Suppressor macrophage treated with lipopolysaccharide for 1 hour (primary cell): ENCODE measurements at places on chromosomes 11 and 22.

- DNase-seq, result no peak
Measured at GRCh38 chr11:61832207-61832606, 4.1 kb downstream of the FADS2 start.

- DNase-seq, result peak; percentile 39
Measured at GRCh38 chr11:86802601-86803051, 2.3 kb downstream of the PRSS23 start.

DNA sequence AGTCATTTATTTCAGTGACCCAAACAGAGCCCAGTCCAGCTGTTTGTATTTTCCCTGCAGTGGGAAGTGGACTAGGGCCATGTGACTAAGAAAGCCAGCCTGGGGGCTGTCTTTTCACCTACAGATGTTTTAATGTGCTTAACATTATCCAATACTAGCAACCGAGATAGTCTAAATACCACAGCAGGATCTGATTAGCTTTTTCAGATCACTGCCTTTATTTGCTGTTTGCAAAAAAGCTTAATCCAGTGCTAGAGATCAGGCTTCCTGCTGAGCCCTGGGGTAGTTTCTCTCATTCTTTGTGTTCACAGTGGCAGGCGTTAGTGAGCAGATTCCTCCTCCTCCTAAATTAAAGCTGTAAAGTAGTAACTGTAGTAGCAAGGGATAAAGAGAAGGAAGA, 35.0 kb downstream of the ZC3H12C start:
- no peak for DNase-seq

DNA sequence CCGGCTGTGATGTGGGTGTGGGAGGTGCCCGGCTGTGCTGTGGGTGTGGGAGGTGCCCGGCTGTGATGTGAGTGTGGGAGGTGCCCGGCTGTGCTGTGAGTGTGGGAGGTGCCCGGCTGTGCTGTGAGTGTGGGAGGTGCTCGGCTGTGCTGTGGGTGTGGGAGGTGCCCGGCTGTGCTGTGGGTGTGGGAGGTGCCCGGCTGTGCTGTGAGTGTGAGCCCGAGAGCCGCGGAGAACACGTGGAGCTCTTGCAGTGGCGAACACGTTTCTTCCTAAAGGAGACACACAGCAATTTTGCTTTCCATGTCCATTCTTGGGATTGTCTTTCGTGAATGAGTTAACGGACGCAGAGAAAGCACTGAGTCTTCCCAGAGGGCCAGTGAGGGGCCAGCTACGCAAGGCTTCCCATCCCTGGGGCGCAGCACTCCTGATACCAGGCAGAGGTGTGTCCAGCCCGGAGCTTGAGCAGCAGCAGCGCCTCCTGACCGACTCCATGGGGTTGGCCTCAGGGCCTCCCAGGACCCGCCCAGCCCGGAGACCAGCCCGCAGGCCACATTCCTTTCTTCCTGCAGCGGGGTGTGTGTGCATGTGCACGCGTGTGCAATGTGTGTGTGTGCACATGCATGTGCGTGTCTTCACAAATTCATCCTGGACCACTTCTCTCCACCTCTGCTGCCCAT, 245.0 kb upstream of the B3GAT1 start:
- no peak for DNase-seq

DNA sequence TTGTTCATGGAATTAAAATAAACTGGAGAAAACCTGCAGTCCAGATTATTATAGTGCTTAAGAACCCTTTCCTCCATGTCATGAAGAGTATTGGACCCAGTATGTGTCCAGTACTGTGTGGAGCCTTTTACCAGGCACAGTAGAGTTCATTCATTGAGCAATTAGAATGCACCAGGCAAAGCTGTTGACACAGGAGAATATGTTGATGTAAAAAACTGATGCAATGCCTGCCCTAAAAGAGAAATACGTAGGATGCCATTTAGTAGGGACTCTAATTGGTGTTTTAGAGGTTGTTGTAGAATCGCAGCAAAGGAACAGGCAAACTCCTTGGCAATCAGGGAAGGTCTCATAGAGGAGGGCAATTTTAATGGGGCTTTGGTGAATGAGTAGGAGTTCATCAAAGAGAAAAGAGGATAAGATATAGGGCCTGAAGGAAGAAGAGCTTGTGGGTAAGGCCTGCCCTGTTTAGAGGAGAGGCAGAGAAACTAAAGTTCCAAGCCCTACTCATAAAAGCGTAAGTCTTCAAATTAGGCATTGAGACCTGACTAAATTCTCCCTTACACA, 126.4 kb downstream of the SEZ6L start:
- no peak for DNase-seq

DNA sequence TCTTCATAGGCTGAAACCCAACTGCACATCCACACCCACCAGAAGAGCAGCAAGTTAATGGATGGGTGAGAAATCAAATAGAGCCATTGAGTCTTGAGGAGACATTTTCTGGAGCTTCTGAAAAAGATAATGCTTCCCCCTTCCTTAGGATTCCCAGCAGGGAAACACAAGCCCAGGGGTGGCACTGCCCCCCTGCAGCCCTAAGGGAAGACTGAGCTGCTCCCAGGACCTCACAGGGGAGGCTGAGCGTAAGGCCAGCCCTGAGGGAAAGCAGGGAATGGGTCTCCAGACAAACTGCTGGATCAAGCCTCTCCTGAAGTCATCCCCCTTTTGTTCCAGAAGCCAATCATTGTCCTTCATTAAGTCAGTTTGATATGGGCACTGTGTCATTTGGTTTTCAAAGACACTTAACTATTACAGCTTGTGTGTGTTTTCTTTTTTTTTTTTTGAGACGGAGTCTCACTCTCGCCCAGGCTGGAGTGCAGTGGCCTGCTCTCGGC, 15.1 kb downstream of the LTO1 start:
- DNase-seq, result no peak

- no peak for DNase-seq
Measured at GRCh38 chr11:116457336-116458007, 315.3 kb downstream of the BUD13 start.

- DNase-seq, result peak; percentile 57
Measured at GRCh38 chr11:74319139-74319816, 7.8 kb upstream of the P4HA3 start.

DNA sequence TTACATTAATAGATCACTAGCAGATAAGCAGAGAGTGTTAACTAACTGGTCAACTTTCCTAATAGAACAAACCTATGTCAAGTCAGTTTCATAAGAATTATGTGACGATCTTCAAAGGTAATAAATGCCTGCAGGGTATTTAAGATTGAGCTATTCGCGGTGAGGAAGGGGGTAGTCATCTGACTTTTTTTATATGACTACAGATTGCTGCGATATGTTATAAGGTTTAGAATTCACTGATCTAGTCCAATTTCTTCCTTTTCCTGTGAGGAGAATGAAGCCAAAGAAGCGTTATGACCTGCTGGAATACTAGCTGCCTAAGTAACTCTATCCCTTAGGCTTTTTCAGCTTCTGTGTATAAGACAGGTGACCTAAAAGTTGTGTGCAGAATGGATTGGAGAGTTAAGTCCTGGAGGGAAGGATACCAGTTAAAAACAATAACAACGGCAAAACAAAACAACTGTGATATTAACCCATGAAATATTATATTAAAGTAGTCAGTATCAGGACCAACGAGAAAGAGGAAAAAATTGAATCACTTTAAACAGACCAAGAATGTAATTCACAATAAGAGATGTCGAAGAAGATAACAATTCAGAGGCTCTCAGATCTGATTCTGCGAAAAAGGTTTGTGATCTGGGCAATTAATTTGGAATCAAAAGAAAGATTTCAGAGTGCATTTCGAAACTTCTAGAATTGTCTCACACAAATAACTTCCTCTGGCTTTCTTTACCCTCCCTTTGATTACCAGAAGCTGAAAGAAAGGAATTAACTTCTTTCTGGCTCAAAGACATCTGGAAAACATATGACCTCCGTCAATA, 630 bp downstream of the CASP4 start:
- peak; percentile 9 for DNase-seq

- DNase-seq, result peak; percentile 51
Measured at GRCh38 chr11:34565417-34566207, 52.0 kb upstream of the ELF5 start.

GRCh38 chr11:128892866-128893565, 1.9 kb downstream of the KCNJ5 start:
- DNase-seq, result no peak

DNA sequence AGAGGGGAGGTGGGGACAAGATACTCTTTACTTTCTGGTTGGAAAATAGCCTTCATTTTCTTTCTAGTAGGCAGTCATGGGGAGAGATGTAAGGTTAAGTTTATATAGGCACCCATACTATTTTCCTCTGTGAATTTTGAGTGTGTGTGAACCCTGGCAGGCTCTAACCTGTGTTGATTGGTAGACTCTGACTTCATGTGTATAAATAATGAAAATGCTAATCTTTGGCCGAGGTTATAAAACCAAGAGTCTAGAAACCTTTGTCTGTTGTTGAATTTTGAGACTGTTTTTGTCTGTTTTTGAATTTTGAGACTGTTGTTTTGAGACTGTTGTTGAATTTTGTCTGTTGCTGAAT, 14.0 kb downstream of the TRIM44 start:
- no peak for DNase-seq

DNA sequence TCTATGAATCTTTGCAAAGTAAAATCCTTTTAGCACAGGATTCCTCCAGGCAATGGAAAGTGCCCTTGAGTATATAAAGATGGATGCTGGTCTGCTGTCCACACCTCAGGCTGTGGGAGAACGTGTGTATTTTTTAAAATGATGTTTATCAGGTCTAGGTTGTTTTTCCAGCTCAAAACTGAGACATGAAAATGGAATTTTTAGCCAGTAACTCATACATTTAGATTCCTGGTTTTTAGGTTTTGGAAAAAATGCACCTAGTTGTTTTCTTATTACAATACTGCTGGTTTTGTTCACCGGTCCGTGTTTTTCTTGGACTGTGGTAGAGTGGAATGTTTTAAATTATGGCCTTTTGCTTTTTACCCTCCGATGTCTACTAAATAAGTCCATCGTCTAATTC, 554.7 kb downstream of the SOX6 start:
- no peak for DNase-seq

DNA sequence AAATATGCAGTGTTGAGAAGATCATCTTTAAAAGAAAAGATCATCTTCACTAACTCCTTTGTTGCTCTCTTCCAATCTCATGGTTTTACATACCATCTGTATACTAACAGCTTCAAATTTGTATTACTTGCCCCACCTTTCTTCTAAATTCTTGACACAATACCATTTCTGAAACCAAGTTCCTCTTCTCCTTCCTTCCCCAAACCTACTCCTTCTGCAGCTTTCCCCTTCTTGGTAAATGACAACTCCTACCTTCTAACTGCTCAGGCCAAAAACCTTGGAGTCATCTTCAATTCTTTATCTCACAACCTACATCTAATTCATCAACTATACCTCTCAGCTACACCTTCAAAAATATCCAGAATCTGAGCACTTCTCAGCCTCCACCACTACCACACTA, 9.3 kb downstream of the PRCP start:
- peak; percentile 18 for DNase-seq

DNA sequence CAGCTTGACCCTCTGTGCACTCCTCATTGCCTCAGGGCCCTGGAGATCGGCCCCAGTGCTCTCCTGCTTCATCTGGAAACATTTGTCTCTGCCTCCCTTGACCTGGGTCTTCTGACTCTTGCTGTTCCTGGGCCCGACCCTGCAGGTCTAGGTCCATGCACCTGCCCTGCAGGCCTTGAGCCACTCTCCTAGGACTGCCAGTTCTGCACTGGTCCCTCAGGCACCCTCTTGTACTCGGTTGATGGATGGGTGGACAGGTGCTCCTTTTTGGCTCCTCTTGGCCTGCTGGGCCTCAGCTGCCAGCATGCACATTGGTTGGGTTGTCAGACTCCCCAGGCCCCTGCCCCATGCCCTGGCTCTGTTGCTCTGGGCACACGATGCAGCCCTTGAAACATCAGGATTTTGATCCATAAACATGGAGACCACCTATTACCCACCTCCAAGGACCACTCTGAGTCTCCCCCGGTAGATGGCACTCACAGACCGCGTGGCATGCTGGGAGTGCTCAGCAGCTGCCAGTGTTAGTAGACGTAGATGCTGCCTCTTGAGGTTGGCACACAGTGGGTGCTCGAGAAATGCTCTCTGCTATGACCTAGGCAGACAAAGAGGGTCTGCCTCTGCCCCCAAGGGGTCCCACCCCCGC, 20.2 kb upstream of the ACR start:
- no peak for DNase-seq

DNA sequence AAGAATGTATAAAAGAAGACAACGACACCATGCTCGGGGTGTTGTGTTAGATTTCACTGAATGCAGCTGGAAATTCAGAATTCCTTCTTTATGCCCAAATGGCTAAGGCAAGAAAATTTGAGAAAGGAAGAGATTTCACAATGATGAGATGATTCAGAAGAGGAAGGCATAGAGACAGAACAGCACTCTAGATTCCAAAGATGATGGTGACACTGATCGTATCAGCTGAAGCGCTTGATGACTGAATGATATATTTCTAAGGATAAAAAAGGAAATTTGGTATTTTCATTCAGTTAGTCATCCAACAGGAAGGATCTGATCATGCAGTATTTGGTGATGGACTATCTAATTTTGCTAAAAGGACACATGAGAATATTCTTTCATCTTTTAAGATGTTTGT, 189.2 kb downstream of the EFCAB6 start:
- DNase-seq, result peak; percentile 3

DNA sequence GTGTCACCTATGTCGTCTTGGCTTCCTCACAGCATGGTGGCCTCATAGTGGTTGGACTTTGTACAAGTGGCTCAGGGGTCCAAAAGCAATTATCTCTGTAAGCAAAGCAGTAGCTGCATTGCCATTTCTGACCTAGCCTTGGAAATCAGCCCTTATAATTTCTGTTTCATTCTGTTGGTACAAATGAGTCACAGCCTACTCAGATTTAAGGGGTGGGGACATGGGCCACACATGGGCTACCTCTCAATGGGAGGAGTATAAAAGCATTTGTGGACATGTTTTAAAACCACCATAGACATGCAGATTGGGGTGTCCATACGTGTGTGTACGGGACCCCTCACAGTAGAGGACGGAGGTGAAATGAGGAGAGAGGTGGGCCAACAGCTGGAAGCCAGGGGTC, 41.6 kb downstream of the CHRDL2 start:
- no peak for DNase-seq

GRCh38 chr11:19121646-19122045, 4.7 kb downstream of the ZDHHC13 start:
- DNase-seq, result no peak

GRCh38 chr22:33883961-33884808, 36.1 kb downstream of the LARGE1 start:
- DNase-seq, result no peak

GRCh38 chr11:36155124-36155561, 134.1 kb downstream of the COMMD9 start:
- no peak for DNase-seq

- DNase-seq, result no peak
Measured at GRCh38 chr11:119683783-119684182, 45.2 kb downstream of the NECTIN1 start.

GRCh38 chr22:20273758-20274181, 5.7 kb upstream of the RTN4R start:
- DNase-seq, result no peak
